ENCODE measurements at places on chromosomes 5 and 9. TPM values are rescaled to one million over a fixed set of nuclear protein-coding genes. Genes with fewer than 3 reads are reported as not detected.

RNF208 gene
- total RNA-seq: 15.2 TPM

PTGS1 gene
- 0.28 TPM for total RNA-seq

IFNE gene
- not detected for total RNA-seq

PCDHA9 gene
- not detected for total RNA-seq

G3BP1 gene
- 362 TPM for total RNA-seq

MXD3 gene
- total RNA-seq: 11.7 TPM

DNA sequence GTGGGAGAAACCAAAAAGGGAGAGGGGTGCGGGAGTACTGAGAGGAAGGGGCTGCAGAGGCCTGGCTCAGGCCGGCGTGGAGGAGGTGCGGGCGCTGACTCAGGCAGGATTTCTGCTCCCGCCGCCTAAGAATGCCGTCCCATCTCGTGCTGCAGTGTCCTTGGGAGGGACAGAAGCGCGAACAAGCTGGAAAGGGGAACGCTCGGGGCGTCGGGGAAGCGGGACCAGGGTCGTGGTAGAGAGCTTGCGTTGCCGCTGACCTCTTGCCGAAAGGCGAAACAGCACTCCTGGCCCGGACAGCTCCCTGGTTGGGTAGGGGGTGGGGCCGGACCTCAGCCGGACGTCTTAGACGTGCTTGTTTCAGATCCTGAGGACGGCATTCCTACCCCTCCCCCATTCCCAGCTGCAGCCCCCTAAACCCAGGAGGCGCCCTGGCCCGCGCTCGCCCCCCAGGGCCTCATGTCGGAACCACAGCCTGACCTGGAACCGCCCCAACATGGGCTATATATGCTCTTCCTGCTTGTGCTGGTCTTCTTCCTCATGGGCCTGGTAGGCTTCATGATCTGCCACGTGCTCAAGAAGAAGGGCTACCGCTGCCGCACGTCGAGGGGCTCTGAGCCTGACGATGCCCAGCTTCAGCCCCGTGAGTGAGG, 1.1 kb downstream of the RELL2 start:
- peak overlapping the region; percentile 92 for H3K27ac ChIP-seq
- no peaks in the 10 kb centered on the region for H3K27me3 ChIP-seq
- H3K4me1 ChIP-seq: peaks cover 44% of the 10 kb centered on the region
- peaks cover 38% of the 10 kb centered on the region for H3K36me3 ChIP-seq
- DNase-seq: peak; percentile 87

GRCh38 chr5:98927242-98927988, 1.4 kb downstream of the CHD1 start:
- peaks cover 5% of the 10 kb centered on the region for H3K27me3 ChIP-seq
- H3K4me1 ChIP-seq: peaks cover 33% of the 10 kb centered on the region
- H3K36me3 ChIP-seq: peaks cover 35% of the 10 kb centered on the region
- H3K27ac ChIP-seq: peak overlapping the region; percentile 98
- DNase-seq: peak; percentile 88

GRCh38 chr5:150122158-150122510, 33.5 kb downstream of the PDGFRB start:
- H3K27me3 ChIP-seq: no peaks in the 10 kb centered on the region
- DNase-seq: peak; percentile 76
- H3K36me3 ChIP-seq: no peaks in the 10 kb centered on the region
- no peak overlapping the region for H3K4me3 ChIP-seq
- no peak overlapping the region for H3K27ac ChIP-seq
- H3K4me1 ChIP-seq: peaks cover 2% of the 10 kb centered on the region

DNA sequence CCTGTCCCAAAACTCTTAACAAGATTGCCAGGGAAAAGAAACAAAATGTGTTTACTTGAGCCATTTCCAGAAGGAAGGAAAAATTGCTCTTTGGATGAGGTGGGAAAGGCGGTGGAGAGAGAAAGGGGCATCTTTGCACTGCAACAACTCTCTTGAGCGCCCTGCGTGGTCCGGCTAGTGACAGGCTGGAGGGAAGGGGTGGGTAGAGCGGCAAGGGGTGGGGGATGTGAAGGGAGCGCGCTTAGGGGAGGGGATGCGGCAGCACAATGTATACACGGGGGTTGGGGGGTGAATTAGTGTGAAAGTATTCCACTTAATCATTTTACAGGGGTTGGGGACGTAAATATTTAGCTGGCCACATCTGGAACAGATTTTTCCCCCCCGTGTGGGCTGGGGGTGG, 1.3 kb downstream of the FGF10 start:
- no peaks in the 10 kb centered on the region for H3K36me3 ChIP-seq
- DNase-seq: no peak
- H3K4me3 ChIP-seq: no peak overlapping the region

GRCh38 chr5:158811921-158812320, 287.8 kb downstream of the EBF1 start:
- H3K36me3 ChIP-seq: no peaks in the 10 kb centered on the region
- H3K27ac ChIP-seq: no peak overlapping the region
- H3K4me1 ChIP-seq: peaks cover 24% of the 10 kb centered on the region
- peaks cover 6% of the 10 kb centered on the region for H3K27me3 ChIP-seq
- H3K4me3 ChIP-seq: no peak overlapping the region

GRCh38 chr9:105064248-105065097, 136.5 kb upstream of the ABCA1 start:
- H3K27ac ChIP-seq: no peak overlapping the region
- no peaks in the 10 kb centered on the region for H3K4me1 ChIP-seq
- H3K4me3 ChIP-seq: no peak overlapping the region
- H3K27me3 ChIP-seq: no peaks in the 10 kb centered on the region

GRCh38 chr5:78747055-78747454, 98.5 kb upstream of the LHFPL2 start:
- H3K4me1 ChIP-seq: no peaks in the 10 kb centered on the region
- peaks cover 8% of the 10 kb centered on the region for H3K27me3 ChIP-seq
- no peak overlapping the region for H3K27ac ChIP-seq
- no peaks in the 10 kb centered on the region for H3K36me3 ChIP-seq

GRCh38 chr9:91681461-91682305, 258.1 kb upstream of the NFIL3 start:
- H3K4me1 ChIP-seq: peaks cover 5% of the 10 kb centered on the region
- H3K36me3 ChIP-seq: no peaks in the 10 kb centered on the region
- H3K4me3 ChIP-seq: peak overlapping the region; percentile 69
- DNase-seq: peak; percentile 92

- H3K4me1 ChIP-seq: peaks cover 16% of the 10 kb centered on the region
- peak overlapping the region; percentile 5 for H3K27ac ChIP-seq
- peaks cover 13% of the 10 kb centered on the region for H3K27me3 ChIP-seq
- H3K36me3 ChIP-seq: no peaks in the 10 kb centered on the region
- H3K4me3 ChIP-seq: no peak overlapping the region
- peak; percentile 66 for DNase-seq
Observed at GRCh38 chr9:19946441-19947109, 157.7 kb upstream of the SLC24A2 start.

GRCh38 chr5:35483191-35483590, 134.5 kb upstream of the SPEF2 start:
- DNase-seq: no peak
- H3K4me1 ChIP-seq: peaks cover 9% of the 10 kb centered on the region
- H3K27ac ChIP-seq: no peak overlapping the region
- peaks cover 9% of the 10 kb centered on the region for H3K27me3 ChIP-seq
- H3K4me3 ChIP-seq: no peak overlapping the region
- H3K36me3 ChIP-seq: peaks cover 9% of the 10 kb centered on the region

DNA sequence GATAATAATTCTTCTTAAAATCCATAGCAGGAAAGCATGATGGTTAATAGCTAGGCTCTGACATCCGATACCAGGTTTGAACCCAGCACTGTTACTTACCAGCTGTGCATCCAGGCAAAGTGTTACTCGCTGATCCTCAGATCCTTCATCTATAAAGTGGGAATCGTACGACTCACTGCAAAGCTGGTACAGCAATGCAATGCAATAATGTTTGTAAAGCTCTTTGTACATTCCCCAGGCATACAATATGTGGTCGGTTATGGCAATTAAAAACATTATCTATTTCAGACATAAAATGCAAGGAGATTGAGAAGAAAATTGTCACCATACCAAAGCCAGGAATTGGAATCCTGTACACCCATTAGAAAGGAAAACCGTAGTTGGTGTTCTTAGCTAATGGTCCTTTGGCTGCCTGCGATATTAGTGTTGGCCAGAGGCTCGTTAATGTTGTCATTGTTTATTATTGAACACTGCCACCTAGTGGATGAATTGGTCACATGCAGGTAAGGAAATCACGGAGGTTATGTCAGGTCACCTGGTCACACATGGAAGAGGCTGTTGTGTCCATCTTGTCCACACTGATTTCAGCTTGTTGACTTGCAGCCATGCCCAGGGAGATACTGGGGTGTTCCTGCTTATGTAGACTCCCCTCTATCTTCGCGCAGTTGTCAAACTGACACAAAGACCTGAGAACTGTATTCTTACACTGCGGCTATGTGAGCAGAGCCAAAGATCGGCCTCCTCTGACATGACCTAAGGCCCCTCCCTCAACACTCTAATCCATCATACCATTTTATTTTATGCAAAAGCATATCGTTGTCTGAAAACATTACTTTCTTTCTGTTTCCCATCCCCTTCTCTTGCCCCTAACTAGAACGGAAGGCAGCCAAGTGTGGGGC, 87.5 kb upstream of the PPP2R2B start:
- H3K4me1 ChIP-seq: no peaks in the 10 kb centered on the region
- H3K27me3 ChIP-seq: no peaks in the 10 kb centered on the region
- no peak overlapping the region for H3K4me3 ChIP-seq
- H3K27ac ChIP-seq: no peak overlapping the region
- no peaks in the 10 kb centered on the region for H3K36me3 ChIP-seq
- peak; percentile 86 for DNase-seq

DNA sequence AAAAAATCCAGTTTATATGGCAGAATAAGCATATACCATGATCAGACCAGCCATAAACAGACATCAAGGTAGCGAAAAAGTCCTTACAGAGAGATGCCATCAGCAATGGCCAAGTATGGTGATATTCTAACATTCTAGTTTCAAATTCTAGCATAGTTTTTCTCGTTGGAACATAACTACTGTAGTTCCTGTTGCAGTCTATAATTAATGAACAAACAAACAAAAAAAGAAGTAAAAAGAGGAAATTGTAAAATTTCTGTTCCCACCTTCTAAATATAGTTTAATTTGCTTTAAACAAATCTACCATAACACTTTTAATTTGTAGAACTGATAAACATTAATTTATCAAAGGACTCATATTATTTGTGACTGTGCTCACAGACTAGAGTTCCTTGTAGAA, 9.9 kb upstream of the CD180 start:
- H3K27me3 ChIP-seq: no peaks in the 10 kb centered on the region
- peak overlapping the region; percentile 95 for H3K27ac ChIP-seq
- peaks cover 73% of the 10 kb centered on the region for H3K4me1 ChIP-seq
- peaks cover 8% of the 10 kb centered on the region for H3K36me3 ChIP-seq
- DNase-seq: no peak
- H3K4me3 ChIP-seq: peak overlapping the region; percentile 68

- H3K4me1 ChIP-seq: no peaks in the 10 kb centered on the region
- no peak for DNase-seq
- no peak overlapping the region for H3K27ac ChIP-seq
- no peaks in the 10 kb centered on the region for H3K27me3 ChIP-seq
Observed at GRCh38 chr5:2006971-2007291, 124.2 kb upstream of the IRX4 start.

GRCh38 chr5:16090270-16090669, 89.3 kb downstream of the MARCHF11 start:
- no peaks in the 10 kb centered on the region for H3K27me3 ChIP-seq
- H3K27ac ChIP-seq: no peak overlapping the region
- no peaks in the 10 kb centered on the region for H3K4me1 ChIP-seq

DNA sequence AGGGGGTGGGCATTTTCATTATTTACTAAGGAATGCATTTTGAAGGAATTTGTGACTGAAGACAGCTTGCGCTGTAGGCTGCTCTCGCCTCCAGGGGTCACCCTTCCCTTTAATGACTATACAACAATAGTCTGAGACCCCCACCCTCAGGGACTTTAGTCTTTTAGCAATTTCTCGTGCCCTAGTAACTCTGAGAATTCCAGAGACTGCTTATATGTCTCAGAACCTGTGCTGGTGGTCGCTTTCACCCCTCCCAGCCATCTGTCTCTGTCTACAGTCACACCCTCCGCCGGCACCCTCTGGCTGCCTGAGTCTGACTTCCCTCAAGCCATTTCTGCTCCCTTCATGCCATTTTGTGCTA, 671.4 kb downstream of the NR2F1-AS1 start:
- no peak overlapping the region for H3K27ac ChIP-seq
- no peak for DNase-seq
- H3K36me3 ChIP-seq: no peaks in the 10 kb centered on the region
- no peaks in the 10 kb centered on the region for H3K4me1 ChIP-seq
- H3K27me3 ChIP-seq: no peaks in the 10 kb centered on the region
- no peak overlapping the region for H3K4me3 ChIP-seq

- DNase-seq: no peak
- no peak overlapping the region for H3K27ac ChIP-seq
- no peaks in the 10 kb centered on the region for H3K36me3 ChIP-seq
Observed at GRCh38 chr9:132857616-132858342, 20.3 kb downstream of the AK8 start.

- no peaks in the 10 kb centered on the region for H3K36me3 ChIP-seq
- DNase-seq: peak; percentile 84
- peak overlapping the region; percentile 81 for H3K4me3 ChIP-seq
- H3K4me1 ChIP-seq: peaks cover 23% of the 10 kb centered on the region
- H3K27me3 ChIP-seq: peaks cover 18% of the 10 kb centered on the region
Observed at GRCh38 chr5:140632366-140633020, 482 bp downstream of the CD14 start.

- peaks cover 2% of the 10 kb centered on the region for H3K36me3 ChIP-seq
- peaks cover 39% of the 10 kb centered on the region for H3K27me3 ChIP-seq
- no peak for DNase-seq
- peaks cover 16% of the 10 kb centered on the region for H3K4me1 ChIP-seq
- H3K27ac ChIP-seq: no peak overlapping the region
Observed at GRCh38 chr5:124645396-124645795, 101.0 kb downstream of the ZNF608 start.

DNA sequence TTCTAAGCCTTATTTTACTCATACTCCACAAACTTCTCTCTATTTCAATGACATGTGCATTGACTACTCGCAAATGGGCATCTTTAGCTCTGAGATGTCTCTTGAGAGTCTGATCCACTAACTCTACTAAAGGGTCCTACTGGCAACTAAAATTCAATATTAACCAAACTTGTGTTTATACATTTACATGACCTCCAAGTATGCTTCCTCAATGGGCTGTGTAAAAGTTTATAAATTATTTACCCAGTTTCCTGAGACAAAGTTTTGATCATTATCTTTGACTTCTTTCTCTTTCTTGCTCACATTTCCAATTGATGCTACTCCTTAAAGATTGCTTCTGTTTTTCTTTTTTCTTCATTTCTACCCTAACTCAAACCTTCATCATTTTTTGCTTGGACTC, 510.1 kb upstream of the DAB2 start:
- no peak overlapping the region for H3K27ac ChIP-seq
- H3K36me3 ChIP-seq: no peaks in the 10 kb centered on the region
- H3K27me3 ChIP-seq: peaks cover 14% of the 10 kb centered on the region
- no peak for DNase-seq
- H3K4me3 ChIP-seq: no peak overlapping the region

- peak overlapping the region; percentile 99 for H3K4me3 ChIP-seq
- H3K4me1 ChIP-seq: peaks cover 52% of the 10 kb centered on the region
- peaks cover 42% of the 10 kb centered on the region for H3K36me3 ChIP-seq
- no peak for DNase-seq
Observed at GRCh38 chr5:138543730-138544104, 681 bp upstream of the ETF1 start.

- no peaks in the 10 kb centered on the region for H3K36me3 ChIP-seq
- peaks cover 54% of the 10 kb centered on the region for H3K27me3 ChIP-seq
- DNase-seq: no peak
- H3K4me3 ChIP-seq: peak overlapping the region; percentile 7
Observed at GRCh38 chr5:114362977-114363761, 1.3 kb downstream of the KCNN2 start.
